ENCODE measurements at places on chromosomes 2 and 18. TPM values are rescaled to one million over a fixed set of nuclear protein-coding genes. Genes with fewer than 3 reads are reported as not detected.

Gene VAMP8
- total RNA-seq: 0.53 TPM

Gene KCNE4
- total RNA-seq: 9.3 TPM

Gene DSG4
- not detected for total RNA-seq

Gene ITPRID2
- 221 TPM for total RNA-seq

Gene PKDCC
- total RNA-seq: not detected

Gene ZNF396
- total RNA-seq: 0.67 TPM

DNA sequence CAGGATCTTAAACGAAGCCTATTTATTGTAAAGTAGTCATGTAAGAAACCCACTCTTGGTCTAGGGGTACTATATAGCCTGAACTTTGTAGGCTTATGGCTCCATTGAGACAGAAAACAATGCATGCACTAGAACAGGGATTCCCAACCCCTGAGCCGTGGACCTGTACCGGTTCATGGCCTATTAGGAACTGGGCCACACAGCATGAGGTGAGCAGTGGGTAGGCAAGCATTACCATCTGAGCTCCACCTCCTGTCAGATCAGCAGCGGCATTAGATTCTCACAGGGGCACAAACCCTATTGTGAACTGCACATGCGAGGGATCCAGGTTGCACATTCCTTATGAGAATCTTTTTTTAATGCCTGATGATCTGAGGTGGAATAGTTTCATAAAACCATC is 59.2 kb downstream of the ROCK1 start:
- peaks cover 10% of the 10 kb centered on the region for H3K36me3 ChIP-seq
- no peaks in the 10 kb centered on the region for H3K27me3 ChIP-seq
- H3K27ac ChIP-seq: peak overlapping the region; percentile 78
- H3K4me3 ChIP-seq: no peak overlapping the region
- no peak for DNase-seq

- H3K36me3 ChIP-seq: no peaks in the 10 kb centered on the region
- H3K4me3 ChIP-seq: no peak overlapping the region
- H3K27me3 ChIP-seq: peaks cover 47% of the 10 kb centered on the region
- no peaks in the 10 kb centered on the region for H3K4me1 ChIP-seq
- H3K27ac ChIP-seq: no peak overlapping the region
These were observed 237.9 kb downstream of the HAUS1 start for GRCh38 chr18:46341986-46342525.

GRCh38 chr2:48414640-48414979 is 115.3 kb upstream of the STON1 start:
- DNase-seq: no peak
- peaks cover 6% of the 10 kb centered on the region for H3K27me3 ChIP-seq
- peaks cover 4% of the 10 kb centered on the region for H3K36me3 ChIP-seq

DNA sequence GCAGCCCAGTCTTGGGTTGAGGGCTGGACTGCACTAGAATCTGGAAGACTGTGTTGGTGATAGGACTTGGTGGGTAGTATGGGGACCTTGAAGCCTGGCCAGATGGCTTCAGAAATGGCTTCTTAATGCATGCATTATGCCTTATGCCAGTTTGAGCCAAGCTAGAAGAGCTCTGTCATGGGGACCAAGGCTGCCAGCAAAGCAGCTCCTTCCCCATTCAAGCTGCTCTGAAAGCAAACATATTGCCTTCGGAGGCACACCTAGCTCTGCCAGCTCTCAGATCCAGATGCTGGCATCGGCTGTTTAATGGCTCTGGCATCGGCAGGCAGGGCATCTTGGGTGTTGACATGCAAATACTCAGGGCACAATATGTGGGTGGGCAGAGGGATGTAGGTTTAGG is 59.0 kb upstream of the IGFBP5 start:
- H3K27ac ChIP-seq: no peak overlapping the region
- DNase-seq: no peak
- H3K36me3 ChIP-seq: no peaks in the 10 kb centered on the region

GRCh38 chr2:67650291-67651133 is 253.4 kb downstream of the ETAA1 start:
- peak overlapping the region; percentile 75 for H3K27ac ChIP-seq
- peak; percentile 88 for DNase-seq
- H3K4me1 ChIP-seq: peaks cover 48% of the 10 kb centered on the region
- peak overlapping the region; percentile 80 for H3K4me3 ChIP-seq
- H3K27me3 ChIP-seq: no peaks in the 10 kb centered on the region

DNA sequence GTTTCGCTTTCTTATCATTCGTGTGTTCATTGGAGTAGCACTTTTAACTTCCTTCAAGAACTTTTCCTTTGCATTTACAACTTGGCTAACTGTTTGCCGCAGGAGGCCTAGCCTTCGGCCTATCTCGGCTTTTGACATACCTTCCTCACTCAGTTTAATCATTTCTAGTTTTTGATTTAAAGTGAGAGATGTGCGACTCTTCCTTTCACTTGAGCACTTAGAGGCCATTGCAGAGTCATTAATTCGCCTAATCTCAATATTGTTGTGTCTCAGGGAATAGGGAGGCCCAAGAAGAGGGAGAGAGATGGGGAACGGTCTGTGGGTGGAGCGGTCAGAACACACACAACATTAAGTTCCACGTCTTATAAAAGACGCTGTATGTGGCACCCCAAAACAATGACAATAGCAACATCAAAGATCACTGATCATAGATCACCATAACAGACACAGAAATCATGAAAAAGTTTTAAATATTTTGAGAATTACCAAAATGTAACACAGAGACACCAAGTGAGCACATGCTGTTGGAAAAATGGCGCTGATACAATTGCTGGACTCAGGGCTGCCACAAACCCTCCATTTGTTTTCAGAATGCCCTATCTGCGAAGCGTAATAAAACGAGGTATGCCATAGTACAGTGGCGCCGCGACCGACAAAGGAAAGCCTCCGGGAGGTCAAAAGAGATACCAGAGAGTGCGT is 553 bp downstream of the TIGD1 start:
- peak overlapping the region; percentile 98 for H3K4me3 ChIP-seq
- H3K27me3 ChIP-seq: peaks cover 4% of the 10 kb centered on the region
- H3K4me1 ChIP-seq: peaks cover 50% of the 10 kb centered on the region

- no peak overlapping the region for H3K4me3 ChIP-seq
- H3K27me3 ChIP-seq: peaks cover 34% of the 10 kb centered on the region
- no peak overlapping the region for H3K27ac ChIP-seq
- no peaks in the 10 kb centered on the region for H3K36me3 ChIP-seq
- H3K4me1 ChIP-seq: no peaks in the 10 kb centered on the region
These were observed 188.6 kb upstream of the GATA6 start for GRCh38 chr18:21980744-21981143.

- peaks cover 5% of the 10 kb centered on the region for H3K27me3 ChIP-seq
- no peak overlapping the region for H3K27ac ChIP-seq
- no peak overlapping the region for H3K4me3 ChIP-seq
- H3K4me1 ChIP-seq: peaks cover 12% of the 10 kb centered on the region
- no peaks in the 10 kb centered on the region for H3K36me3 ChIP-seq
These were observed 9.1 kb upstream of the IL1RN start for GRCh38 chr2:113118263-113118657.

- peaks cover 51% of the 10 kb centered on the region for H3K4me1 ChIP-seq
- H3K27me3 ChIP-seq: no peaks in the 10 kb centered on the region
- peak overlapping the region; percentile 23 for H3K4me3 ChIP-seq
- H3K36me3 ChIP-seq: peaks cover 10% of the 10 kb centered on the region
- peak; percentile 68 for DNase-seq
These were observed 190.8 kb downstream of the TMEM247 start for GRCh38 chr2:46669996-46670793.

DNA sequence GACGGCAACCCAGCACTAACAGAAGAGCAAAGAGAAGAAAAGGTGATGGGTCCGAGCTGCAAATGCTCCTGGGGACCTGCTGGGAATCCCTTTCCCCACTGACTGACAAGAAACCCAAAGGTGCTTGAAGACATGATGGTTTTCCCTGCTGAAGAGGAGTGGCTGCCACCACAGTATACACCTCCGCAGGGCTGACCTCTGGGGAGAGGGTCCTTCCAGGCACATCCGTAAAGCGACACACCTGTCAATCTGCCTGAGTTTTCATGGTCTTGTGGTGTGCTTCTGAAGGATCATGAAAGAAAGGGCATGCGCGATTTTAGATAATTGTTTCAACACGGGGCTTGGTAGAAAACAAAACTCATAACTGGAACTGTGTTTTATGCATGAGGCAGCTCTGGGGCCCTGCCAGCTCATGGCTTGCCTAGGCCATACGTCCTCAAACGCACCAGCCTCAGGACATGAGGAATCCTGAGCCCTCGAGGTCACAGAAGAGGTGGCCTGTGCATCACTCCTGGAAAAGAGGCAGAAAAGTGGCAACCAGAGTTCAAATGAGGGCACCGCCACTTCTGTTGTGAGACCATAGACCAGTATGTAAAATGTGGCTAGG is 51.8 kb downstream of the SERTAD2 start:
- peaks cover 26% of the 10 kb centered on the region for H3K27me3 ChIP-seq
- no peak for DNase-seq
- H3K4me1 ChIP-seq: peaks cover 22% of the 10 kb centered on the region
- no peak overlapping the region for H3K4me3 ChIP-seq
- H3K36me3 ChIP-seq: peaks cover 16% of the 10 kb centered on the region

- peaks cover 22% of the 10 kb centered on the region for H3K36me3 ChIP-seq
- H3K4me3 ChIP-seq: no peak overlapping the region
- DNase-seq: peak; percentile 30
- peak overlapping the region; percentile 50 for H3K27ac ChIP-seq
- peaks cover 60% of the 10 kb centered on the region for H3K4me1 ChIP-seq
These were observed 83.1 kb downstream of the BABAM2 start for GRCh38 chr2:27973592-27973991.

GRCh38 chr2:44297431-44297830 is 22.2 kb downstream of the SLC3A1 start:
- H3K36me3 ChIP-seq: no peaks in the 10 kb centered on the region
- no peak for DNase-seq
- peaks cover 14% of the 10 kb centered on the region for H3K27me3 ChIP-seq
- peaks cover 15% of the 10 kb centered on the region for H3K4me1 ChIP-seq
- no peak overlapping the region for H3K4me3 ChIP-seq
- H3K27ac ChIP-seq: no peak overlapping the region

- no peak overlapping the region for H3K4me3 ChIP-seq
- peaks cover 12% of the 10 kb centered on the region for H3K36me3 ChIP-seq
- no peak for DNase-seq
- no peaks in the 10 kb centered on the region for H3K27me3 ChIP-seq
- H3K4me1 ChIP-seq: no peaks in the 10 kb centered on the region
These were observed 49.9 kb downstream of the SOX11 start for GRCh38 chr2:5742126-5742525.

DNA sequence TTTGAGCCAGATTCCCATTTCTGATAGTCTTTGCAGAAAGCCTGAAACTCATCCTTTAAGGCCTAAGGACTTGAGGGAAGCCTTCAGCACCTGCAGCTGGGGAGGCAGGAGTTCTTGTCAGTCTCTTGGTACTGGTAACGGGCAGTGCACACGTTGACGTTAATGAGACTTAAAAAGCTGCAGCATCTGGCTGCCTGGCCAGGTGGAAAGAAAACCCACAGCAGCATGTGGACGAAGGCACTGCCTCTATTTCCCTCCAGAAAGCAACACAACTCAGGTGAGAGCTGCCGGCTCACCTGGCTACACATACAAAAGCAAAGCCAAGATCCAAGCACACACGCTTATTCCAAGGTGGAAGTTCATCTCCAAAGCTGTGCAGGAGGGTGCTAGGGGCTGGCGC is 178.8 kb downstream of the ANAPC1 start:
- H3K27ac ChIP-seq: no peak overlapping the region
- H3K36me3 ChIP-seq: no peaks in the 10 kb centered on the region
- no peak overlapping the region for H3K4me3 ChIP-seq
- peaks cover 40% of the 10 kb centered on the region for H3K4me1 ChIP-seq

GRCh38 chr2:39059366-39059952 is 61.4 kb downstream of the SOS1 start:
- peak; percentile 64 for DNase-seq
- no peaks in the 10 kb centered on the region for H3K36me3 ChIP-seq
- no peaks in the 10 kb centered on the region for H3K4me1 ChIP-seq
- no peak overlapping the region for H3K27ac ChIP-seq
- H3K4me3 ChIP-seq: no peak overlapping the region
- no peaks in the 10 kb centered on the region for H3K27me3 ChIP-seq

DNA sequence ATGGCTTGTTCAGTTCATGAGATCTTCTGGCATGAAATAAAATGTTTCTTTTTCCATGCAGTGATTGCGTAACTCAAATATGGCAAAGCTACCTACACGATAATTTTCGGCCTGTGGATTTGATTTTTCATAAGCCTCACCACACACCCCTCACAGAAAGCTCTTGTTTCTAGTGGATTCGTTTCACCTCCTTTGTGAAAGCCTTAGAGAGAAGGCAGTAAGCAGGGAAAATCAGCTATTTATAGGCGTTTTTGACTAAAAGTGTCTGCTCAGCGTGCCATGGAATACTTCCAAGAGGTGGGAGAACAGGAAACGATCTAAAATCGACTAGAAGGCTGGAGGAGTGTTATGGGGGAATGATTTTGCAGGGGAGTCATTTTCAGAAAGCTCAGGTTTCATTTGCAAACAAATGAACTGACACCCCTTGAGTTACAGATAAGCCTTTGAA is 417.9 kb downstream of the TGIF1 start:
- no peaks in the 10 kb centered on the region for H3K36me3 ChIP-seq
- H3K4me1 ChIP-seq: peaks cover 18% of the 10 kb centered on the region
- no peaks in the 10 kb centered on the region for H3K27me3 ChIP-seq
- no peak for DNase-seq
- no peak overlapping the region for H3K27ac ChIP-seq

DNA sequence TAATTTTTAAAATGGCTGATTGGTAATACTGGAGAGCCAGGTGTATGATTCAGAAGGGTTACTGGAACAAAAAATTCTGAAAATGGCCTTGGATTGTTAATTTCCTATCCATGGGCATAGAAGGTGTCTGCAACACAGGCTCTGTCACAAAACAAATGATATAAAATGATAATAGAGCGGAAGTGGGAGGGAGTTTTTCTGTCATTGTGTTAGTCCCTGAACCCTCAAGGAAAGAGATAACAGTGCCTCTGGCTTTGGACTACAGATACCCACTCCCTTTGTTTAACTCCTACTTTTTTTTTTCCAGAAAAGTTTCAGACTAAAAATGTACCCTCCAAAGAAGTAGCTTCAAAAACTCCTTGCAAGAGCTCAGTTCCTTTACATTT is 28.0 kb upstream of the YES1 start:
- H3K36me3 ChIP-seq: no peaks in the 10 kb centered on the region
- H3K27ac ChIP-seq: peak overlapping the region; percentile 61
- H3K4me3 ChIP-seq: no peak overlapping the region
- no peak for DNase-seq

DNA sequence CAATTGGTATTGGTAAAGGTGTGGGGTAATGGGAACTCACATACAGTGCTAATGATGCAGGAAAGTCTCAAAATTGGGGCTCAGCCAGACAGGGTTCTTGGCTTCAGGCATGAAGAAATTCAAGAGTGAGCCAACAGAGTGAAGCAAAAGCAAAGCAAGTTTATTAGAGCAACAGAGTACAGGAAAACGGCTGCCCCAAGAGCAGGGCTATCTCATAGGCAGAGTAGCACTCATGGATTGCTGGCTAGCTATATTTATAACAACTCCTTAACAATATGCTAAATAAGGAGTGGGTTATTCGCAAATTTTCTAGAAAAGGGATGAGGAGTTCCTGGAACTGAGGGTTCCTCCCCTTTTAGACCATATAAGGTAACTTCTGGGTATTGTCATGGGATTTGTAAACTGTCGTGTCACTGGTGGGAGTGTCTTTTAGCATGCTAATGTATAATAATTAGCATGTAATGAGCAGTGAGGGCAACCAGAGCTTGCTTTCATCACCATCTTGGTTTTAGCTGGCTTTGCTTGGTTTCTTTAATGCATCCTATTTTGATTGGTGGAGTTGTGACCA is 233.8 kb upstream of the NOL4 start:
- H3K27me3 ChIP-seq: no peaks in the 10 kb centered on the region
- no peak for DNase-seq
- no peaks in the 10 kb centered on the region for H3K36me3 ChIP-seq
- no peak overlapping the region for H3K27ac ChIP-seq
- no peaks in the 10 kb centered on the region for H3K4me1 ChIP-seq

Measured in HFFc6 (cell line).